ENCODE measurements at places on chromosomes 2 and 18.

DNA sequence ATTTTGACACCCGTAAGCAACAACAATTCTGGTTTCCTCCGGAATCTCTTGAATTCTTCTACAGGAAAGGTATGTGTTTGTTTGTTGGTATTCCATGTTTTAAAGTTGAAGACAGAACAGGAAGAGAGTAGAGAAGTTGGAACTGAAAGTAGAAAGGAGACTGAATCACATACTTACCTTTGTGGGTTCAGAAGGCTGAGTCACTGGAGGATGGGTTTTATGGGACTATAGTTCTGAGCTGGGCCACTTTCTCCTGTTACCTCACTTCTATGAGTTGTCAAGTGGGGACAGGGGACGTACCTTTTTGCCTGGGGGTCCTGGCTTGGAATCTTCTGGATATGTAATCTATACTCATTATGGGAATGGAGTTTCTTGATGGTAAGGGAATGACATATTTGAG lies 40.9 kb downstream of the KDM3A start:
- DNase-seq: no peak

DNA sequence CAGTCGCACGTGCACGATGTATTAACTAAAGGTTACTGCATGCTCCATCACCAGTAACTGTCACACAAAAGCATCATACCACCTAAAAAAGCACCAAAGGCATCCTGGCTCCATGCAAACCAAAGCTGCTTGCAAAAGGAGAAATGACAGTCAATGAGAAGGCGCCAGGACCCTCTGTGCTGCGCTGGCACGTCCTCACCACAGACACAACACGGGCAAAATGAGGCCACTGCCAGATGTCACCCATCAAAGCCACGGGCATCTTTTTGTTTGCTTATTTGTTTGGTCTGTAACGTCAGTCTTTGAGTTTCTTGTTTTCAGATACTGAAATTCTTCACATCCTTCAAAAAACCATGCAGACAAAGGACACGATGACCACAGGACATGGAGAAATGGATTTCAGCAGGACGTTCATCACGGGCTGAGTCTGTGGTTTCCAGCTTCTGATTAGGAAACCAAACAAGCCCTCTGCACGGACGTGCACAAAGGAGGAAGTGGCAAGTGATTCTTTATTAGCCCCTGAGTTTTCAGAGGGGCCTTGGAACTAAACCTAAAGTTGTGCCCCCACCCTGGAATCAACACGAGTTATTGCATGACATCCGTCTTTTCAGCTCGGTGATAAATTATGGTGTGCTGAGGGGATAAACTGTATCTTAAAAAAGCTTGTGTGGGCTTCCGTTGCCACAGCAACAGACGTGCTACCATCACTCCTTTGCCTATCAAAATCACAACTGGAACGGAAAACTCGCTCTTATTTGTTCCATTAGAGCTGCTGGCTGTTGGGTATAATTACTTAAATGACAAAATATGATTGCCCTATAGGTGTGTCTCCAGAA lies 181.8 kb downstream of the EIPR1 start:
- DNase-seq: no peak

DNA sequence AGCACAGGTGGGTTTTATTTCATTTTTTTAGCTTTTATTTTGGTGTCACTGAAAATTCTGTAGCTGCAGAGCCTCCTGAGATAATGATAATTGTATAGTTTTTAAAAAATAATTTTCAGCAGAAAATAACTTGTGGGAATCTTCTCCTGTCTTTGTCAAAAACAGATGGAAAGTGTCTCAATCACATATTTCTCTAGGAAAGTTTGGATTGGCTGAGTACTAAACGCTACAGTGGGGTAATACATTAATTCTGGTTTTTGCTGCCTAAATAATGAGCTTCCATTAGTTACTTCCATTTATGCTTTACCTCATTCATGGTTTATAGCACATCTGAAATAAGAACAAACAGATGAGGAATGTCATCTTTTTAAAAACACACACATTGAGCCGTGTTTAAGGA lies 2.2 kb downstream of the TWIST2 start:
- no peak for DNase-seq

DNA sequence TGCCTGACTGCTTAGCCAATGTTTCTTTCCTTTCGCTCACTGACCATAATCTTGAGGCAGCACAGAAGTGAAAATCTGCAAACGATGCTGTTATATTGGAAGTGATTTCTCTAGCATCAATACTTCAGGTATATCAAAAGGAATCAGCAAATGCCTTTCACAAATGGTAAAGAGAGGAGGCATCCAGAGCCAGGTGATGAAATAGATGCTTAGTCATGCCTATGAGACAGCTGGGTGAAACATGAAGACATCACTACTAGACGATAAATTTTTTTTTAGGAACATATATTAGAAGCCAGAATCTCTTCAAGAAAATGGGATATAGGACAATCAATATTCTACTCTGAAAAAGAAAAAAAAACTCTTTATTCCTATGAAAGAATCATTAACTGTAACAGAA lies 249.2 kb upstream of the SLC39A10 start:
- DNase-seq: no peak

- no peak for DNase-seq
These were observed 353 bp upstream of the NUP35 start for GRCh38 chr2:183123959-183124221.

GRCh38 chr2:64653109-64654062 lies at the start of gene SERTAD2:
SERTAD2 (minus strand) TSS chr2:64653913; CDS start chr2:64636871, 17,042 bp downstream.
- DNase-seq: peak; percentile 63

- DNase-seq: no peak
These were observed 14.0 kb downstream of the ASPRV1 start for GRCh38 chr2:69947325-69947931.

DNA sequence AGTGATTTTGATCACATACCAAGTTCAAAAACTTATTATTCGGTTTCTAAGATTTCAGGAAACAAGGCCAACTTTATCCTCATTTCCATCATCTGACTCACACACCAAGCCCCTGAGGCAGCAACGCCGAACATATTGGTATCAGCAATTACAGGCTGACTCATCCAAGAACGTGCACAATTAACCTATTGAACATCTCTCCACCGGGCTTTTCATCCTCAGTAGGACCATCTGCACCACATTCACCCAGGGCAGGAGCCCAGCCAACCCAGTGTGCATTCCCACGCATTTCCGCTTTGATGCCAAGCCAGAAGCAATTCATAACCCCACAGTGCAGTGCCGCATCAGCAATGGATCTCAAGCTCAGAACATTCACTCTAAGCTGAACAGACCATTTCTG lies 52.9 kb downstream of the SCG2 start:
- DNase-seq: no peak

DNA sequence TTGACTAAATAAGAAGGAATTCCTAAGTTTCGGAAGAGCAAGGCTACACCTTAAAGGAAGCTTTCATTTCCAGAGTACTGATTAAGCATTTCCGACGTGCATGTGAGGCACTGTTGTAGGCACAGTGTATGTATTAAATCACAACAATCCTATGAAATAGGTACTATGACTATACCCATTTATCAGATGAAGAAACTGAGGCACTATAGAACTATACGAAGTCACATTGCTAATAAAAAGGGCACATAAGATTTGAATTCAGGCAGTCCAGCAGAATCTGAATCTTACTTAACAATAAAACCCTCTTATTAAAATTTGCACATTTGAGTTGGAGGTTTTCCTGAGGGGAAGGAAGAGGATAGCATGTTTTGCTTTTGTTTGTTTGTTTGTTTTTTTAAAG lies 243.5 kb upstream of the FANCL start:
- DNase-seq: no peak

DNA sequence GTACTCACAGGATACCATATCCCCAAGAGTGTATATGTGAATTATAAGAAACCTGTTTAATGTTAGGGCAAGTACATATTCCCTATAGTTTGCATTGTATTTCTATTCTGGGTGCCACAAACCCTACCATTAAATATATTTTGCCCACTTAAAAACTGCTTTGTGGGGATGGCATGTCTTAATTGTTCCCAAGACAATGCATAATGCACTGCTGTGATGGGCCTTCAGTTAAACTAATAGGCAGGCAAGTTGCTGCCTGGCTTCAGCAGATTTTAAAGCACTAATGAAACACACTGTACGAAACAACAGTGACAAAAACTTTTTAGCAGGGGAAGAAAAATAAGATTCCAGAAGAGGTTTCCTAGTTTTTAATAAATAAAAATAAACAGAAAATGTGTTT lies 104.8 kb upstream of the VRK2 start:
- no peak for DNase-seq

GRCh38 chr18:12085786-12086185 lies 7.9 kb upstream of the ANKRD62 start:
- no peak for DNase-seq

DNA sequence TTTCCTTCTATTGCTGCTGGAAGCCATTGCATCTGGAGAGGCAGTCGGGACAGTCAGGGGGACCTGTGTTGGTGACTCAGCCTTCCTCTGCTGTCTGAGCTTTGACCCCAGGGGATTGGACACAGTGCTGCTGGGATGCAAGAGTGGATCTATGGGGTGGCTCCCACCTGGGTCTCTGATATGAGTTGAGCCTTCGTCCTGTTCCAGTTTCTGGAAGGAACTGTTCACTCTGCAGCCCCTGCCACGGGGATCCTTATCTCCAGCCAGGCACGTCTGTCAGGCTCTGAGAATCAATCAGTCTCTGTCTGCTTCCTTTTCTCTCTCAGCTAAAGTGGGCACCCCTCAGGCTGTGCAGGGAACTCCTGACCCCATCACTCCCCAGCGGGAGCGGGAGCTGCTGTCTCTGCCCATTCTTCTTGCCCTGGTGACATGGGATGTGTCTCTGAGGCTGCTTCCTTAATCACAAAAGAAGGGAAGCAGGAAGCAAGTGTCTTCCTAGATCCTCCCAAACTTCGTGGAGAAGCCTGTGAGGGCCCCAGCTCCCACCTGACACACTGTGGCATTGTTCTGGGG lies 51.7 kb downstream of the ARHGAP28 start:
- DNase-seq: no peak

DNA sequence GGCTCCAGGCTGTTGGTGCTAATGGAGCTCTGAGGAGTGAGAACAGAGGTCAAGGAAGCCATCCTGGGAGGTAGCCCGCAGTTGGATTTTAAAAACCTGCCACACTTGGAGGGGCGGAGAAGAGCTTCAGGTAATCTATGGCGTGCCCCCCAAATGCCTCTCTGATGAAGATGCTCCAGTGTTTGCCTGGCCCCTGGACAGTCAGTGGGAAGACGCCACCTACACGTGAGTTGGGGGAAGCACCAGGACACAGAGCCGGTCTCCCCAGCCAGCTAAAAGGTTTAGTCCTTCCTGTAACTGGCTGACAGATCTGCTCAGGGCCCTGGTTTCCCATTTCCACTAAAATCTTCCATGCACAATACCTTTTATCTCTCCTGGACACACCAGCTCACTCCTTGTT lies 225.0 kb downstream of the TTC32 start:
- DNase-seq: no peak

GRCh38 chr18:65235966-65236624 lies 514.7 kb upstream of the CDH7 start:
- no peak for DNase-seq

- no peak for DNase-seq
These were observed 12.0 kb upstream of the GALM start for GRCh38 chr2:38653715-38654527.

DNA sequence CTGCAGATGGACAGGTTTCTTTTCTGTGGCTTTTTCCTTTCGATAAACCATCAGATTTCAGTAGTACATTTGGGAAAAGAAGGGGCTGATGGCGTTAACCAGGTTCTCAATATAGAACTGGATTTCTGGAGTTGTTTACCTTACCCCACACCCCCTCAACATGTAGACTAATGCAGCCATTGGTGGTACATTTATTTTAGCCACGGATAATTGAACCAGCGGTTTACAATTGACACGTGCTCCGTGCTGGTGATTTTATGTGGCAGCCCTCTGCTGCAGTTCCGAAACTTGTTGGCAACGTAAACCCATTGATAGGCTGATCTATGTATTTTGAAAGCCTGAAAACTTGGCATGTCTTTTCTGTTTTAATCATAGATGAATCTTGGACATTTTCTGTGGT lies 5.4 kb downstream of the SOX11 start:
- no peak for DNase-seq

- DNase-seq: no peak
These were observed 834.4 kb upstream of the SLC39A10 start for GRCh38 chr2:194822657-194823056.

- DNase-seq: no peak
These were observed 532.7 kb downstream of the TDRD15 start for GRCh38 chr2:21656330-21657075.

DNA sequence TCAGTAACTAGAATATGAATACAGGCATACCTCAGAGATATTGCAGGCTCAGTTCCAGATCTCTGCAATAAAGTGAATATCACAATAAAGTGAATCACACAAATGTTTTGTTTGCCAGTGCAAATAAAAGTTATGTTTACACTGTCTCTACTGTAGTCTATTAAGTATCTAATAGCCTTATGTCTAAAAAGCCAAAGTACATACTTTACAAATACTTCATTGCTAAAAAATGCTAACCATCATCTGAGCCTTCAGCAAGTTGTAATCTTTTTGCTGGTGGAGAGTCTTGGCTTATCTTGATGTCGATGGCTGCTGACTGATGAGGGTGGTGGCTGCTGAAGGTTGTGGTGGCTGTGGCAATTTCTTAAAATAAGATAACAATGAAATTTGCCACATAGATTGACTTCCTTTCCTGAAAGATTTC lies 159.4 kb downstream of the MYO1B start:
- DNase-seq: no peak

GRCh38 chr18:54387631-54388030 lies 29.9 kb downstream of the C18orf54 start:
- no peak for DNase-seq

GRCh38 chr2:449246-450067 lies 161.6 kb upstream of the ALKAL2 start:
- DNase-seq: no peak

GRCh38 chr18:36629138-36629530 lies 199.7 kb downstream of the TPGS2 start:
- DNase-seq: no peak

GRCh38 chr2:60538101-60538500 lies 15.4 kb downstream of the BCL11A start:
- DNase-seq: no peak

GRCh38 chr18:49743117-49743567 lies 70.2 kb downstream of the ACAA2 start:
- DNase-seq: no peak

DNA sequence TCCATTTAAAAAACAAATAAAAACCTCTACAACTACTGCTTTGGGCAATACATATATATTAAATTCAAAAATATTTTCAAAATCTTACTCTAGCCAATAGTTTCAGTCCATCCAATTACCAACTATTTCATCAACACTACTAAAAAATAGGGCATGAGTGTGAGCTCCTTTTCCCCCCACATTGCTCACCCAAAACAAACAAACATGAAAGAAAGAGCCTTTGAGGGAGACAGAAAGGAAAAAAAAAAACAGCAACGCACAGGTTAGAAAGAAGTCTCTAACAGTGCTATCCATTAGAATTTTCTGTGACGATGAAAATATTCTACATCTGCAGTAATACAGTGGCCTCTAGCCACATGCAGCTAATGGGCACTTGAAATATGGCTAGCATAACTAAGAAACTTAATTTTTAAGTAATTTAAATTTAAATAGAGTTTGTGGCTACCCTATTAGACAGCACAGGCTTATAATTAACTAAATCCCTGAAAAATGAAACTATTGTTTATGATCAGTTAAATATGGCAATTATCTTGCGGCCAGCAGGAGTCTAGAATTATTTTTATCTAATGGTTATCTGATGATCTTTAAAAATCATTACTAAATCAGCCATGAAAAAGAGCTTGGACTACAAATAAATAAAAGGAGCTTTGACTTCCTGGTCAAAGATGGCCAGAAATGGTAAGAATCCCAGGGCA lies 59.2 kb downstream of the RBMS1 start:
- DNase-seq: no peak

- DNase-seq: no peak
These were observed 221.9 kb downstream of the UXS1 start for GRCh38 chr2:105972246-105972645.
